ENCODE measurements at places on chromosomes 2 and 18.

- DNase-seq, result no peak
These were observed 28.9 kb upstream of the ARHGEF4 start for GRCh38 chr2:130807659-130808385.

DNA sequence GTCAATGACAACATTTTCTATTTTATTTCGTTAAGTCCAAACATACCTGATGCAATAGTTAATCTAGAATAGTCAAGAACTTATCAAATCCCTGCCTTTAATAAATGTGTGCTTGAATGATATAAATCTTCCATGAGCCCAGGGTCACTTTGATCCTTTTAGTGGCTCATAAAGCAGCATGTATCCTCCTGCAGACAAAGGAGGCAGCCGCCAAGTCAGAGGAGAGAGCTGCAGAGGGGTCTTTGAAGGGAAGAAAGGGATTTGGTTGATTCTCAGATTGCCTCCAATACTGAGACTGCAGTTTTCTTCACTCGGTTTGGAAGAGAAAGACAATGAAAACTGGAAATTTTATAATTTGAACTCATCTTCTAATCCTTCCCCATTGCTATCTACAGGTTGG, 378.4 kb upstream of the PIK3C3 start:
- DNase-seq, result no peak

DNA sequence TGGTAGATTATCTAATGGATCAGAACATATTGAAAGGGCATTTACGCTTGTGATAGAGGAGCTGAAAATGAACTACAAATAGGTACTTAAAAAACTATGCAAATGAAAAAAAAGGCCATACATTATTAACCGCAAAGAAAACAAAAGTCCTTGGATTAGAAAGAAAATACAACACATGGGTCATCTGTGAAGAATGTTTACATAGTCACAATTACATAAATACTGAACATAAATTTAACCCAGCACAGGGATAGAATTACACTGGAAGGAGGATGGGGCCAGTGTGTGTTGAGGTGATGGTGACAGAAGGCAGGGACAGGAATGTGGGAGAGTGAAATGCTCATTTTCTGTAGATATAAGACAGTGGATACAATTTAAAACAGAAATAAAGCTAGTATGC, 6.6 kb downstream of the NTSR2 start:
- DNase-seq, result no peak

- no peak for DNase-seq
These were observed 5.8 kb upstream of the GBX2 start for GRCh38 chr2:236173729-236174607.

GRCh38 chr2:208148803-208149202, 2.8 kb upstream of the CRYGB start:
- no peak for DNase-seq

GRCh38 chr2:212299333-212299732, 239.3 kb downstream of the ERBB4 start:
- no peak for DNase-seq

- no peak for DNase-seq
These were observed 3.5 kb upstream of the PPP1CB start for GRCh38 chr2:28748176-28748575.

GRCh38 chr18:55780586-55781071, 192.6 kb upstream of the TCF4 start:
- DNase-seq, result no peak

DNA sequence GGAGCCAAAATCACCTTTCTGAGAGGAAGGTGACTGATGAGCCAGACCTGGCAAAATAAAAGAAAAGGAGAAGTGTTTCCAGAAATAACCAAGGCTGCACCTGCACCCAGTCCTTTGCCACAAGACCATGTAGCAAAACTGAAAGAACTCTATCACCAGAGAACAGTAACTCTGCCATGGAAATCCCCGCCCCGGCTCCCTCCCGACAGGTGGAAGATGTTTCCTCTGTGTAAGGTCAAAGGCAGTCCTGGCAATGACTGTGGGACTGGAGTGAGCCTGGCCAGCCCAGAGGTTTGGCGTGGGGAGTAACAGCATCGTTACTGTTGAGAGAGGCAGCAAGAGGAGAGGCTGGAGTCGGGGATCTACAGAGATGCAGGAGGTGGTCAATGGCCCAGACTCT, 42.3 kb downstream of the SPRED2 start:
- no peak for DNase-seq

GRCh38 chr18:76619621-76620315, 124.7 kb upstream of the ZNF516 start:
- DNase-seq, result no peak

GRCh38 chr2:226669905-226670304, 129.7 kb downstream of the IRS1 start:
- no peak for DNase-seq

- no peak for DNase-seq
These were observed 112.6 kb downstream of the DDX1 start for GRCh38 chr2:15704086-15704787.

DNA sequence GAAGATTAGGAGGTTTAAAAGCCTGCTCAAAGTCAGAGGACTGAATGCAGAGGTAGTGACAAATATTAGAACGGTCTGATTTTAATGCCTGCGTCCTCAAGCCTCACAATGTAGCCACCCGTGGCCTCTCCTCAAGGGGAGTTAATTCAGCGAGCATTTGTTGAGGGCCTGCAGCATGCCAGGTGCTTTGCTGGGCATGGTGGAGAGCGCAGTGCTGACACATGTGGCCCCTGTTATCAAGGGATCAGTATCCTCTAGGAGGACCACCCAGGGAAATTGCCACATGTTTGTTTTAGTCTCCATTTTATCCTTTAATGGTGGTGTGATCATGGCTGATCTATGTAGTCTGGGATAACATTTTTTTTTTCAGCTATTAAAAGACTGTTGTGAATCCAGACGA, 19.2 kb downstream of the PMAIP1 start:
- DNase-seq, result no peak

- DNase-seq, result no peak
These were observed 126.6 kb upstream of the PDE1A start for GRCh38 chr2:182553483-182553882.

DNA sequence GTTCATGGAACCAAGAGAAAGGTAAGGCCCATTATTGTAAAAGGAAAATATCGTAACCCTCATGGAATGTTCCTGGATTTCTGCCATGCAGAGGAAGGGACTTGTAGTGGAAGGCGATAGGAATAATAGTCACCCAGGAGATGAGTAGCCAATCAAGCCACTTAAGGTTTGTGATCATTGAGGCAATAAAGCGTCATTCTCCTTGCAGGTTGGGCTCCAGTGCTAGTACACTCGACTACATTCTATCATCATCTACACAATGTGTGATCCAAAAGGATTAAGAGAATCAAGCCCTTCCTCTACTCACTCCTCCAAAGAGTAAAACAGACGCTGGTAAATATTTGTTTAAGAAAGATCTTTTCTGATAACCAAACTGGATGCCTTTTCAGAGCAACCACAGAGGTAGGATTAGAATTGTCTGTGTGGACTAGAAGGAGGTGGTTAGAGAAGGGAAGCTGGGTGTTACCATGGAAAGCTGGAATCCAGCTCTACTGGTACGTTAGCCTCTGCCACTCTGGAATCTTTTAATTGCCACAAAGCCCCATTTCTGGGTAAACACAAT, 245.7 kb downstream of the IKZF2 start:
- DNase-seq, result no peak

DNA sequence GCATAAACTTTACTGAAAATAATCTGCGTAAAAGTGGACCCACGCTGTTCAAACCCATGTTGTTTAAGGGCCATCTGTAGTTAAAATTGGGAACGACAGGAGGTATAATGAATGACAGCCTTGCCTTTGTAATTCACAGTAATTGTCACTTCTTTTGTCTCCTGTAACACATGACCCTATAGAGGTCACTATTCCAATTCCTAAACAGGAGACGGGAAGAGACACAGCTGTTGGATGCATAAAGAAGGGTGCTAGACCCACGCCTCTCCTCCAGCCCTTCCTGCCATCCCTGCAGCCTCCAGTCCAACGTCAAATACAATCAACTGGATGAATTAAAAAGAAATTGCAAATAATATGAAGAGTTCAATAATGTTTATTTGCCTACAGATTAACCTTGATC, 63.1 kb upstream of the NFATC1 start:
- no peak for DNase-seq

DNA sequence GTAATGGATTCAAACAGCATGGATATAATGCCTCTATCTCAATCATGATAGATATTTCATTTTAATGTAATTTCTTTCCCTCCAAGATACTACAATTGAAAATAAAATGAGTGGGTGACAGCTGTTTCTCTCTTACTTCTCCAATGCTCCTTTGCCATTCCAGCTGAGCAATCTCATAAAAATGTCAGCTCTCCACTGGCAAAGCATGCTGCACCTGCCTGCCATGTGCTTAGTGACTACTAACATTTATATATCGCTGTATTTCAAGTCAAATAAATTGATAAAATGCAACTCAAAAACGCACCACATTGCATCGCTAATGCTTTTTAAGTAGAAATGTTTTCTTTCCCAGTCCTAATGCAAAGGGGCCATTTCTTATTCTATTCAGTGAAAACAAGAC, 1093.9 kb downstream of the CBLN2 start:
- no peak for DNase-seq

GRCh38 chr2:152950126-152950525, 231.7 kb downstream of the ARL6IP6 start:
- no peak for DNase-seq

DNA sequence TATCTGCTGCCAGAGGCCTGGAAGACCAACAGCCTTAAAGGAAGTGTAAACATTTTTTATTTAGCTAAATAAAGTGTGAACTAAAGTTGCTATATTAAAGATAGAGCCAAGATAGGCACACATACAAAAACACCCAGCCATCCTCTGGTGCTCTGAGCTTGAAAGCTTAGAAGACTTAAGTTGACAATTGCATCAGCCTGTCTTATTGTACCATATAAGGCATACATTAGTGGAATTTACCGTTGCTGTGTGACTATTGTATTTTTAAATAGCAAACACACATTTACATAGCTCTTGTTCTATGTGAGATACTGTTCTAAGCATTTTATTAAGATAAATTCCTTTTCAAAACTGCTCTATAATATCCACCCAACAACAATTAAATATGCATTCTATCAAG, 736.6 kb upstream of the ZEB2 start:
- DNase-seq, result no peak

Data from stimulated activated CD4-positive, alpha-beta T cell treated with anti-CD3 and anti-CD28 coated beads, Interleukin-4, amount 100 ng/mL, for 48 hours (primary cell).